ENCODE measurements at places on chromosomes 11 and 22. TPM values are rescaled to one million over a fixed set of nuclear protein-coding genes. Genes with fewer than 3 reads are reported as not detected.

SLC22A12 gene
- not detected for total RNA-seq

KRTAP5-1 gene
- not detected for total RNA-seq

OR51B5 gene
- 0.20 TPM for total RNA-seq

AQP11 gene
- 1.6 TPM for total RNA-seq

ANO5 gene
- total RNA-seq = not detected

CCDC89 gene
- total RNA-seq = 0.26 TPM

TREH gene
- total RNA-seq = not detected

OR5M10 gene
- not detected for total RNA-seq

OR2AG1 gene
- total RNA-seq = not detected

HEPN1 gene
- not detected for total RNA-seq

PACSIN2 gene
- 58.9 TPM for total RNA-seq

DNA sequence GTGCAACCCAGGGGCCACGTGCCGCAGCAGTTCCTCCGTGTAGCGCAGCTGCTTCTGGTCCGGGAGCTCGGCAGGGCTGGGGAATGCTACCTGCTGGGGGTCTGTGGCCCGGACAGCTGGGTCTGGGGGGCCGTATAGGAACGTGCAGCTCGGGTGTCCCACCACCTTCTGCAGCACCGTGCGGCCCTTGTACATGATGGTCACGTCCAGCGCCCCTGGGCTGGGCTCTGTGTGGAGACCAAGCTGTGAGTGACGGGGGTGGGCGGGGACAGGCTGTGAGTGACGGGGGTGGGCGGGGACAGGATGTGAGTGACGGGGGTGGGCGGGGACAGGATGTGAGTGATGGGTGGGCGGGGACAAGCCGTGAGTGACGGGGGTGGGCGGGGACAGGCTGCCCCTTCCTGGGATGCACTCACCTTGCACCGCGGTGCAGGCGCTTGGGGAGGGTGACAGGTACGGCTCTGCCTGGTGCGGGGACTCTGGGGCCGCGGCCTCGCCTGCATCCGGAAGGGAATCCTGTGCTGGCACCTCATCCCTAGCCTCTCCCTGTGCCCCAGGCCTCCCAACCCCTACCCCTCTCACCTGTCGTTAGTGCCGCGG is 2.3 kb downstream of the IRF7 start:
- no peak overlapping the region for H3K27ac ChIP-seq
- DNase-seq = peak; percentile 95
- H3K36me3 ChIP-seq = peaks cover 9% of the 10 kb centered on the region

- peaks cover 11% of the 10 kb centered on the region for H3K36me3 ChIP-seq
- peak overlapping the region; percentile 88 for H3K27ac ChIP-seq
- peaks cover 18% of the 10 kb centered on the region for H3K4me1 ChIP-seq
- peak overlapping the region; percentile 94 for H3K4me3 ChIP-seq
- H3K27me3 ChIP-seq = no peaks in the 10 kb centered on the region
These were observed 701 bp downstream of the TMEM216 start for GRCh38 chr11:61392981-61393595.

GRCh38 chr22:19990609-19991394 is 25.8 kb downstream of the ARVCF start:
- H3K4me3 ChIP-seq = no peak overlapping the region
- H3K27ac ChIP-seq = peak overlapping the region; percentile 68
- H3K27me3 ChIP-seq = no peaks in the 10 kb centered on the region

- no peak overlapping the region for H3K4me3 ChIP-seq
- no peak for DNase-seq
- no peaks in the 10 kb centered on the region for H3K36me3 ChIP-seq
- peaks cover 10% of the 10 kb centered on the region for H3K4me1 ChIP-seq
These were observed 34.2 kb downstream of the OSBP2 start for GRCh38 chr22:30728826-30729225.

DNA sequence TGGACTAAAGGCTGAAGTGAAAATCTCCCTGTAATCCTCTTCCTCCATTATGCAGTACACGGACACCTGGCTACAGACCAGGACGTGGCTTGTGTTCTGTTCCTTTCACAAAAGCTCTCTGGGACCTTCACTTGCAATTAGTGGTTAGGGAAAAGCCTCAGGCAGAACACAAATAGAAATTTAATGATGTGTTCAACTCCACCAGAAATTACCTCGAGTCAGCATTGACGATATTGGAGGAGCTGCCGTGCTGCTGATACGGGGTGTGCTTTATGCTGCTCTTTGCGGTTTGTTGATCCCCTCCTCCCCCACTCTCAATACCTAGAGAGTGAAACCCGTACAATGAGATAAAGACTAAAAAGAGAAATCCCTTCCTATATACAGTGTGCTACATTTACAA is 48.9 kb downstream of the POLD3 start:
- no peak overlapping the region for H3K27ac ChIP-seq
- no peak for DNase-seq
- H3K27me3 ChIP-seq = no peaks in the 10 kb centered on the region

GRCh38 chr11:118004543-118005223 is 18.5 kb downstream of the IL10RA start:
- H3K36me3 ChIP-seq = peaks cover 1% of the 10 kb centered on the region
- H3K27me3 ChIP-seq = peaks cover 12% of the 10 kb centered on the region
- no peak overlapping the region for H3K27ac ChIP-seq

DNA sequence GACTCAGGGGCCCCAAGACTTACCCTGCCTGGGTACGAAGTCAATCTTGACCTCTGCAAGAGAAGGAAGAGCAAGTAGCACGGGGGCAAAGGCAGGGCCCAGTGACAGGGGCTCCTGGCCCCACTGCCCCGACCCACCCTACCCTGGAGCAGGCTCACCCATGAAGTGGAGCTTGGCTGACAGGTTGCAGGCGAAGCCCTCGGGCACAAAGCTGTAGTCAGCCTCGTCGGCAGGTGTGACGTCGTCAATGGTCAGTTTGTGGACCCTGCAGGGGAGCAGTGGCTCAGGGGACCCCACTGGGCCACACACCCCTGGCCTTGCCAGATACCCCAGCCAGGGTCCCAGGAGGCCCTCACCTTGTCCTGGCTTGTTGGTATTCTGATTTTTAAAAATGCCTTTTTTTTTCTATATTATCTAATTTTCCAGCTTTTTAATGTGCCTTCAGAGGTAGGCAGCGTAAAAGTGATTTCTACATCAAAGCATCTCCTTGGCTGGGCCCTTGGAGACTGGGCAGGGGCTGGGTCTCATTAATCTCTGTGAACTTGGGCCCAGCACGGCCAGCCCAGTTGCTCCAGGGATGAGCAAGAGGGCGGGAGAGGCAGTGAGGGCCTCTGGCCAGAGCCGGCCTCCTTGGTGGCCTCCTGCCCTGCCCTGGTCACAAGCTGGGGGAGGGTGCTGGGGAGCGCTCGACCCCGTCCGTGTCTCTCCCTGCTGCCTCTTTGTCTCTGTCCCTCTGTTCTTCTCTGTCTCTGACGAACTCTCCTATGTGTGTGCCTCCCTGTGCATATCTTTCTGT is 11.3 kb downstream of the MYBPC3 start:
- no peaks in the 10 kb centered on the region for H3K36me3 ChIP-seq
- H3K4me3 ChIP-seq = no peak overlapping the region
- no peak overlapping the region for H3K27ac ChIP-seq
- no peak for DNase-seq
- no peaks in the 10 kb centered on the region for H3K27me3 ChIP-seq
- H3K4me1 ChIP-seq = no peaks in the 10 kb centered on the region

GRCh38 chr11:111474432-111474831 is 37.8 kb downstream of the BTG4 start:
- H3K36me3 ChIP-seq = peaks cover 2% of the 10 kb centered on the region
- H3K4me1 ChIP-seq = peaks cover 2% of the 10 kb centered on the region
- H3K27me3 ChIP-seq = peaks cover 5% of the 10 kb centered on the region
- no peak overlapping the region for H3K4me3 ChIP-seq
- no peak overlapping the region for H3K27ac ChIP-seq
- no peak for DNase-seq

DNA sequence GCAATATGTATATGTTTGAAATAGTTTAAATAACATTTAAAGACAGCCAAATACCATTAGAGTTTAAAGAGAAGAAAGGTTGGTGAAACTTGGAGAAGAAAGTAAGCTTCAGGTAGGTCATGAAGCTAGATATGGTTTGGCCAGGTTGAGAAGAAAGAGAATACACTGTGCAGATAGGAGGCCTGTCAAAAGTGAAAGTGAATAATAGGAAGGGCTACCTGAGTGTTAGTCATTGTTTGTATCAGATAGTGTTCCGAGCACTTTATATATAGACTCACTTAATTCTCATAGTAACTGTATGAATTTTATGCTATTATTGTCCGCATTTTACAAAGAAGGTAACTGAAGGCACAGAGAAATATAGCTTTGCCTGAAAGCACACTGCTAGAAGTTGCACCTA is 56.9 kb downstream of the USP47 start:
- no peak for DNase-seq
- H3K4me3 ChIP-seq = no peak overlapping the region
- no peak overlapping the region for H3K27ac ChIP-seq
- no peaks in the 10 kb centered on the region for H3K27me3 ChIP-seq

GRCh38 chr11:99015634-99016454 is 4.9 kb upstream of the CNTN5 start:
- DNase-seq = no peak
- H3K27me3 ChIP-seq = peaks cover 46% of the 10 kb centered on the region

DNA sequence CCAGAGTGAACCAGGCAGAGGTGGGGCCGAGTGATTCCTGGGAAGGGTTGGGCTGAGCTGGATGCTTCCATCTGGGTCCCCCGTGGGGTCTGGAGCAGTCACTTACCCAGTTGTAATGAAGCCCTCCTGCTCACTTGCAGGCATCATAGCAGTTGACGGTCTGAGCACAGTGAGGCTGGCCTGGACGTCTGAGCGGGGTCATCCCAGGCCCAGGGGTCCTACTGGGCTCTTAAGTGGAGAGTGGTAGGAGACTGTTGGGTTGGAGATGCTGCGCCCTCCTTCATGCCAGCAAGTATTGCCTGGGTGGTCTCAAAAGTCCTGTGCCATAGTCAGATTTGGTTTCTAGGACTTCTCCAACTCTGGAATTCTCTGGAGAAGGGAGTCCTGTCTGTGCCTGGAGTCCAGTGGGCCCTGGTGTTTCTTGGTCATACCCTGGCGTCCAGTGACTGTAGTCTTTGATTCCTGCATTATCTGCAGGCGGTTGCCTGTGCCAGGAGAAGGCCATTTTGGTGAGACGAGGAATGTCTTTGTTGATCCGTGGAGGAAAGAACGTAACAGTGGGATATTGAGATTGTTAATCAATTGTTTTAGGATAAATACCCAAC is 82.3 kb downstream of the TBC1D22A start:
- H3K4me1 ChIP-seq = peaks cover 50% of the 10 kb centered on the region
- no peak overlapping the region for H3K27ac ChIP-seq
- no peak for DNase-seq

DNA sequence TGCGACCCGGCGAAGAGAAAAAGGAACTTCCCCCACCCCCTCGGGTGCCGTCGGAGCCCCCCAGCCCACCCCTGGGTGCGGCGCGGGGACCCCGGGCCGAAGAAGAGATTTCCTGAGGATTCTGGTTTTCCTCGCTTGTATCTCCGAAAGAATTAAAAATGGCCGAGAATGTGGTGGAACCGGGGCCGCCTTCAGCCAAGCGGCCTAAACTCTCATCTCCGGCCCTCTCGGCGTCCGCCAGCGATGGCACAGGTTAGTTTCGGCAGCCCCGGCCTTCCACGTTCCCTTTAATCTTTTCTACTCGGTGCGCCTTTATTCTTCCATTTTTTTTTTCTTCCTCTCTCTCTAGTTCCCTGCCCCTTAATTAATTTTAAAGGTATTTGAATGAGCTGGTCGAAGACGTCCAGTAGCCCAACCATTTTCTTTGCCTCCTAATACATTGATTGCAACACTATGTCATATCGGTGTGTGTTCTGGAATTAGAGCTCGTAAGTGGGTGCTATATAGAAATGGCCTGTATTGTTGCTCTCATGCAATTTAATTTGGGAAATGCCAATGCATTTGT is 537 bp downstream of the EP300 start:
- H3K36me3 ChIP-seq = peaks cover 2% of the 10 kb centered on the region
- peak overlapping the region; percentile 94 for H3K4me3 ChIP-seq
- peak overlapping the region; percentile 97 for H3K27ac ChIP-seq
- no peak for DNase-seq
- H3K4me1 ChIP-seq = peaks cover 45% of the 10 kb centered on the region

DNA sequence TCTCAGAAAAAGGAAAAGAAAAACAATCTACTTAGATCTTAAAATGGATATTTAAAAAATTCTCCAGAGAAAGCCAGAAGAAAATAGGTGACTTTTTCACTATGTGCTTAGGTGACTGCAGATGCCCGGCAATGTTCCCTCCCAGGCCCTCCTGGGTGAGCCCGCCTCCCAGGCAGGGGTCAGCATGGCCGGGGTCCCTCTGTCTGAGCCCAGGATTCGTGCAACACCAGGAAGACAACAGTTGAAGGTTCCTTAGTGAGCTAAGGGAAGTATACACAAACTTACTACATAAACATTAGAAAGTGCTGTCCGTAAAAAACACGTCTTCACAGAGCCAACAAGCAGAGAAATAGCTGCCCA is 11.6 kb downstream of the MAPK8IP2 start:
- H3K36me3 ChIP-seq = no peaks in the 10 kb centered on the region
- H3K4me1 ChIP-seq = no peaks in the 10 kb centered on the region
- no peak overlapping the region for H3K4me3 ChIP-seq
- no peak for DNase-seq
- no peak overlapping the region for H3K27ac ChIP-seq

DNA sequence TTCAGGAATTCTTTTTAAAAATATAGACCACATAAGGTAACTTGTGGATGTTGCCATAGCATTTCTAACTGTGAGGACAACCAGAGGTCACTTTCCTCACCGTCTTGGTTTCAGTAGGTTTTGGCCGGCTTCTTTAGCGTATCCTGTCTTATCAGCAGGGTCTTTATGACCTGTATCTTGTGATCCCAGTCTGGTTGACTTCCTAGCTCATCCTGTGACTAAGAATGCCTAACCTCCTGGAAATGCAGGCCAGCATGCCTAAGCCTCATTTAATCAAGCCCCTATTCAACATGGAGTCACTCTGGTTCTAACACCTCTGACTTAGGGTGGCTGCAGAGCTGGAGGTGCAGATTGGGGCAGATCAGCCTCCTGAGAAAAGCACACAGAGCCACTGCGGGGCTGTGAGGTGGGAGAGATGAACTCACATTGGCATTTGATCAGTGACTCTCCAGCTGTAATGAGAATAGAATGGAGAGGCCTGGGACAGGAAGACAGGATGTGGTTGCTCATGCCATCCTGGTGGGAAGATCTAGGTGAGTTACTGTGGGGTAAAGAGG is 41.1 kb upstream of the TOP3B start:
- no peaks in the 10 kb centered on the region for H3K27me3 ChIP-seq
- no peak overlapping the region for H3K4me3 ChIP-seq
- H3K36me3 ChIP-seq = no peaks in the 10 kb centered on the region
- DNase-seq = no peak

DNA sequence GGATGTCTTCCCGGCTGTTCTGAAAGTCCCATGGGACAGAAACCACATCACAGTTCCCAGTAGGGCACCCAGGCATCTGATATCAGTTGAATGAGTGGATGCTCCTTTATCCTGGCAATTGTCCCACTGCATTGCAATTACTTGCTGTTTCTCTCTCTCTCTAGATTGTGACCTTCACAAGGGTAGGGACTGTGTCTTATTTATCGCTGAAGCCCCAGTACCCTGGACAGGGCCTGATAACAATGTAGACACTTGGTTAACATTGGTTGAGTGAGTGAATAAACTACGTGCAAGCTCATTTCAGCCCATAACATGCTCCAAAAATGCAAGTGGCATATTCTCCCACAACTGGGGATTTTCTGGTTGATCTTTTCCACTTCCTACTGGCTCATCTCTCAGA is 193.7 kb upstream of the NARS2 start:
- no peak overlapping the region for H3K4me3 ChIP-seq
- H3K27ac ChIP-seq = no peak overlapping the region
- H3K4me1 ChIP-seq = no peaks in the 10 kb centered on the region
- no peaks in the 10 kb centered on the region for H3K36me3 ChIP-seq
- DNase-seq = no peak

All from chondrocyte (in vitro differentiated cells).